ENCODE measurements at places on chromosomes 12 and 14.

GRCh38 chr14:91317381-91318308 lies 73.1 kb upstream of the GPR68 start:
- peak; percentile 86 for DNase-seq

- DNase-seq: no peak
Measured at GRCh38 chr12:53466640-53467039, 14.7 kb downstream of the PCBP2 start.

- no peak for DNase-seq
Measured at GRCh38 chr12:62643486-62643885, 176.9 kb downstream of the MON2 start.

DNA sequence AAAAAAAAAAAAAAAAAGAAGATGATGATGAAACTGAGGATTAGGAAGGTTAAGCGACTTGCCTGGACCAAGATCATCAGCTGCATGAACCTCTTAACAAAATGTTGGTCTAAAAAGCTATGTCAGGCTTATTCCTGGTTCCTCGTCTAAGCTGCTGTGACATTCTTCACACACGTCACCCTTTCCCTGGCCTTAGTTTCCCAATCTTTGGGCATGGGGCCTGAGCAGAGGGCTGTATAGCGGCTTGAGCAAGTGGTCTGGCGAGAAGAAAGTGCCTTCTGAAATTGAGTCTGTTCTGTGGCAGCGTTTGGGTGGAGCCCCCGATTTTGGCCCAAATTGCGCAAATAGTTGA lies 58.7 kb upstream of the CCND2 start:
- DNase-seq: no peak

DNA sequence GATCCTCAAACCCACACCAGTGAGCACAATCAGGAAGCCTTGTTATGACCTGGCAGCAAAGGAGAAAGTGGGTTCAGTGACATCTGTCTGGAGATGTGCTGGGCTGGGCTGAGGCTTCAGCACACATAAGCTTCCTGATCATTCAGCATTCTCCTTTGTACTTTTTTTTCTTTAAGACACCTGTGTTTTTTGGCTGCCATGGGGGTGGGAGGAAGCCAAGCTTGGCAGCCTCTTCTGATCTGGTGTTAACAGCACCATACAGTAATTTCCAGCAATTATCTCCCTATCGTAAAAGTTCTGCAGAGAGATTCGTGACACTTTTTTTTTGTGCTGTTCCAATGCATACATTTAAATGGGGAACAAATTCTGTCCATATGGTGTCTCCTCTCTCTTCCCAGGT lies 38.9 kb upstream of the RASSF3 start:
- DNase-seq: no peak

DNA sequence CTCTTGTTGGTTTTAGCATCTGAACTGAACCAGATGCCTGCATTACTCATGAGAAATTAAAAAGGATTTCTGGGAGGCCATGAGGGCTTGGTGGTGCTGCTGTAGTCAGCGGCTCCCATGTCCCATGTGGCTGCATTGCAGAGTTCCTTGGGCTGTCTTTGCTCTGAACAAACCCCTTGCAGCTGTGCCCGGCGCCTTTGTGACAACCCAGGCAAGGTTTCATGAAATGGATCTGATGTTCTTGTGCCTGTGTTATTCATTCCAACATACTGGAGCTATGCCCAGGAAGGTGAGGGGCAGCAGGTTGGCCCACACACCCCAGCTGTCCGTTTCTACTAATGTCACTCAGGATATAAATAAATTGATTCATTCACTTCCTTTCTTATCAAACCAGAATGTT lies 40.8 kb downstream of the TGFB3 start:
- DNase-seq: no peak

DNA sequence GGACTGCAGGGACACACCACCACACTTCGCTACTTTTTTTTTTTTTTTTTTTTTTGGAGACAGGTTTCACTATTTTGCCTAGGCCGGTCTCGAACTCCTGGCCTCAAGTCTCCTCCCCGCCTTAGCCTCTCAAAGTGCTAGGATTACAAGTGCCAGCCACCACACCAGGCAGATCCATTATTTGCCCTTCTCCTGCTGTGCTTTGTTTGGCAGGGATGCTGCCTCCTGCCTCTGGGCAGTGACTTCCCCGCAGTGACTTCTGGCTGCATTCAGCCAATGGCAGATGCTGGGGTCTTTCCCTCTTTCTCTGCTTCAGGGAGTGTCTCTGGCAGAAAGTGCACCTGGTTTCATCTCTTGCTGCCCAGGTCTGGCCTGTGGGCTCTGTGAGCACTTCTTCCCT lies 6.7 kb upstream of the MORN3 start:
- no peak for DNase-seq

- no peak for DNase-seq
Measured at GRCh38 chr12:76717314-76717713, 46.6 kb upstream of the ZDHHC17 start.

DNA sequence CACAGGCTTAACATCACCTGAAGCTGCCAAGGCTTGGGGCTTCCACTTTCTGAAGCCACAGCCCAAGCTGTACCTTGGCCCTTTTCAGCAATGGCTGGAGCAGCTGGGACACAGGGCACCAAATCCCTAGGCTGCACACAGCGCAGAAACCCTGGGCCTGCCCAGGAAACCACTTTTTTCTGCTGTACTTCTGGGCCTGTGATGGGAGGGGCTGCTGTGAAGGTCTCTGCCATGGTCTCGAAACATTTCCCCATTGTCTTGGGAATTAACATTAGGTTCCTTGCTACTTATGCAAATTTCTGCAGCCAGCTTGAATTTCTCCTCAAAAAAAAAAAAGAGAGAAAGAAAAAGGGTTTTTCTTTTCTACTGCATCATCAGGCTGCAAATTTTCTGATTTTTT lies 219.1 kb downstream of the RPL10L start:
- DNase-seq: no peak

DNA sequence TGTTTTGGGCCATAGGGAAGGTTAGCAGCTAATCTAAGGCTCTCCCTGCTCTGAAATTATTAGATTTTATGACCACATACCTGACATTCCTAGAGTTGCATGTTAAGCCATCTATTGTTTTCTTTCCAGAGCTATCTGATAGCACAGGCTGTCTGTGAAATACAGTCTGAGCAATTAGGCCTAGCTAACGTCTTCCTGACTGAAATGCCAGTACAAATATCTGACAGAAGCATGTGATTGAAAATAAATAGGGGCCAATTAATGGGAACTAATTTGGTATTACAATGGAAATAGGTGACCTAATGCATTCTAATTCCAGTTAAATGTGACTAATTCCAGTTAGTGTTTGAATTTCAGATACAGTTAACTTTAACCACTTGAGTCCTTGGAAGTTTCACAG lies 115.2 kb downstream of the C12orf75 start:
- no peak for DNase-seq

DNA sequence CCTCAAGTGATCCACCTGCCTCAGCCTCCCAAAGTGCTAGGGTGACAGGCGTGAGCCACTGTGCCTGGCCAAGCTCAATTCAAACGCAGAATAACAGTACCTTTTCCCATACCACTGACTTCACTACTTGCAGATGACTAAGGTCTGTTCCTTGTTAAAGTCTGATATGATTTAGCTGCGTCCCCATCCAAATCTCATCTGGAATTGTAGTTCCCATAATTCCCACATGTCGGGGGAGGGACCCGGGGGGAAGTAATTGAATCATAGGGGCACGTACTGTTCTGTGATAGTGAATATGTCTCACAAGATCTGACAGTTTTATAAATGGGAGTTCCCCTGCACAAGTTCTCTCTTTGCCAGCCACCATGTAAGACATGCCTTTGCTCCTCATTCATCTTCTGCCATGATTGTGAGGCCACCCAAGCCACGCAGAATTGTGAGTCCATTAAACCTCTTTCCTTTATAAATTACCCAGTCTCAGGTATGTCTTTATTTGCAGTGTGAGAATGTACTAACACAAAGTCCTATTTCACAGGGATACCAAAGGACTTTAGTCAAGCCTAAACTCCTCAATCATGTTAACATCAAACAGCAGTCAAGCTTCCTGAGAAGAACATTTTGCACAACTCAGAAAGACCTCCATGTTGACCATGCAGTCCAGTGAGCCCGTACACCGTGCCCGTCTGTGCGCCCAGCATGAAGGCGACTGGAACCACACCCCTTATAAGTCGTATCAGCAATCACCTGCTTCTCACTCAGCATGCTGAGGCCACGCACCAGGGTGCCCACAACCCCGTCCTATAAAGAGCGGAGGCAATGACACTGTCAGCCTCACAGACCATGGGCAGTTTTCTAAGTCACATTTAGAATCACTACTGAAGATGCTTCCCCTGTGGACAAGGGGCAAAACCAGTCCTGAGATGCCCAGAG lies 36.9 kb downstream of the FOXN3 start:
- DNase-seq: no peak

DNA sequence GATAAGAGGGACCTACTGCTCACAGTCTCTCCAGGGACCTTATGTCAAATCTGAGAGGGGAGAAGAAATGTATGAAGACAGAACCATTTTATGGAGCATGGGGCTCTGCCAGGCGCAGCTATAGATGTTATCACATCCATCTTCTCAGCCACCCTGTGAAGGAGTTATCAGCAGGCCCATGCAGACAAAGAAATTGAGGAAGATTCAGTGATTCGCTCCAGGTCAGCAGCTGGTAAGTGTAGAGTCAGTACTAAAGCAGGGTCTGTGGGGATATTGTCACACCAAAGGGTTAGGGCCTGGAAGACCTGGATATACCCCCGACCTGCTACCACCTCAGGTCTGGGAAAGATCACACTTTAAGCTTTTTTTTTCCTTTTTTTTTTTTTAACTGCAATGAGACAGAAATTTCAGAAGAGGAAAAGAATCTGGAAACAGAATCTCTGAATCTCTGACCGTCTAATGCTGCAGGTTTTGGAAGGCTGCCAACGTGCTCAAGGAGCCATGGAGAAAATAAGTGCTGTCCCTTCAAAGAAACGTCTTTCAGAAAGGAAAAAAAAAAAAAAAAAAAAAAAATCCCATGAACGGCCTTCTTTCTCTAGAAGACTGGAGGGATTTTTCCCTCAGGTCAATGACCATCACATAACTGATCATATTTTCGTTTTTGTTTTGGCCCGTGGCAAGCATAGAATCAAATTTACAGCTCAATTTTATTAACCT lies 73.3 kb upstream of the PLEKHG7 start:
- DNase-seq: no peak

DNA sequence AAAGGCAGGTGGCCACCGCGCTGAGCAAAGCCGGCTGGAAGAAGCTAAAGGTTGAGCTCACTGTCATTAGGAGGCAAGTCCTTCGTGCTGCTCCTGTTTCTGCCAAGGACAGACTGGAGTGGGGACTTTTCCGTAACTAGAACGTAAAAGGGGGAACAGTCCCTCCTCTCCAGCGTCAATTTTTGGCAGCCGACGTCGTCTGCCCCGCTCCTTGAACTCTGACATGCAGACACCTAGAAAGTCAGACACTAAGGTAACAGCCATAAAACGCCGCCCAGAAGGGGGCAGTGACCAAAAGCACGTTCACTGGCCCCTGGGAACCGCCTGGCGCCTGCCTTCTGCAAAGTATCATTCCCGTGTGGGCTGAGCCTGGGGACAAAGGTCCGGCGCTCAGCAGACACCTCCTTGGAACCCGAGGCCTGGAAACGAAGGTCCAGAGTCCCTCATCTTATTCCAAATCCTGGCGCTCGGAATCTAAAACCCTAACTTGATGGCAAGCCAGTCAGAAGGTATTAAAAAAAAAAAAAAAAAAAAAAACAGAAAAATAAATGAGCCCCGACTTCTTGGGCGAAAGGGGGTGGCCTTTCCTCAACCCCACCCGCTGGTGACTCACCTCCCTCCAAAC lies 1.1 kb upstream of the LRP1 start:
- DNase-seq: peak; percentile 39

- DNase-seq: no peak
Measured at GRCh38 chr14:36717363-36717762, 55.7 kb downstream of the PAX9 start.

DNA sequence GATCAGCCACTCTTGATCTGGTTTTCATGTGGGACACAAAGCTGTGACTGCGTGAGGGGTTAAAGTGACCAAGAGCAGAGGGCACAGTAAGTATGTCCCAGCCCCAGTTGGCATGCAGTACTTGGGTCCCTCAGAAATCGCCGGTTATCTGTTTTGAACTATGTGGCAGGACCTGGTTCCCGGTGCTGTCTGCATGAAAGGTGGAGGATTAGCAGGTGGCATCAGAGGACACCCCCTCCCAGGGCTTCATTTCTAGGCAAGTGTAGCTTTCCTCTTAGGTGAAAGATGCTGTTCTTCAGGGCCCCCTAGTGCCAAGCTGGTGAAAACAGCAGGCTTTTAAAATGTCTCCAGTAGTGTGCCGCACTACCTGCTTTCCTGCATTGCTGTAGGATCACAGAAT lies 57.1 kb downstream of the ATG14 start:
- peak; percentile 70 for DNase-seq

DNA sequence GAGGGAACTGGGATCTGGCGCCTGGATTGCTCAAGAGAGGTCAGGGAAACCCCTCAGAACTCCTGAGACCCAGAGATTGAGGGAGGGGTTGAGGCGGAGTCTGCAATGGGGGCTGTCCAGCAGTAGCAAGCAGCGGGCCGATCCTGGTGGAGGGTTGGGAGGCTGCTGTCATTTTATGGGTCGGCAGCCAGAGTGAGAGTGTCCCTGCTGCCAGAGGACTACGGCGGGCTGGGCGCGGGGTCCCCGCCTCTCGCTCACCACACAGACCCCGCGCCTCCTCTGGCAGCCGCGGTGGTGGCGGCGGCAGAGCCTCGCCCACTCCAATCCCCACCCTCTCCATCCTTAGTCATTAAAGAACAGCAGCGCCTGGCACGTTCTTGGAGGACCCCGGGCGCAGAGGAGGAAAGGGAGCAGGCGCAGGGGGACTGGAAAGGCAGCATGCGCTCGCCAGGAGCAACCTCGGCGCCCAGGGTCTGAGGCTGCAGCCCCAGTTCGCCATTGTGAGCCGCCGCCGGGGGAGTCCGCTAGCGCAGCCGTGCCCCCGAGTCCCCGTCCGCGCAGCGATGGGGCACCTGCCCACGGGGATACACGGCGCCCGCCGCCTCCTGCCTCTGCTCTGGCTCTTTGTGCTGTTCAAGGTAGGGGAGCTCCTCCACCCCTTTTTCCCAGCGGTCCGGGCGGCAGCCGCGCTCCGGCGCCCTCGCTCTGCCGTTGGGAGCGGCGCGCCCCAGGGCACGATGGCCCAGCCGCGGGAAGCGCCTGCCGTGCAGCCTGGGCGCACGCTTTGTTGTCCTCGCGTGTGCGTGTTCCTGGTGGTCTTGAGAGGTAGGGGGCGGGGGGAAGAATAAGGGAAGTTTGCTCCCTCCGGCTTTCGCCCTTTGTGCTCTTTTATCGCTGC lies at the start of gene PTPRO:
TSS of gene PTPRO (plus strand) at position 345 of the 898 bp plus-strand sequence.
- no peak for DNase-seq

DNA sequence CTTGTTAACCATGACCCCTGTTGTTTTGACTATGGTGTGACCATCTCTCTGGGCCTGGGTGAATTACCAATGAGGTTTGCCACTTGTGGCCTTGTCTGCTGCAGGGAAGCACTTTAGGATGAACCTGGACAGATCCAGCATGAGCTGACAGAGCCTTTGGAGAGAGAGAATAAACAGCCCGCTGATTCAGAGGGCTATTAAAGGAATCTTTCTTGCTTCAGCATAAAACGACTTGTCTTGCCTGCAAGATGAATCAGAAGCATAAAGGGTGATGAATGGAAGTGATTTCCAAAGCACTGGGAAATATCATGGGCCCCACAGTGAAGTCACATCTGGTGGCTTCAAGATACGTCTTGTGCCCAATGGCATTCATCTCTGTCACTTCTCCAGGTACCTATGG lies 69.0 kb upstream of the WSCD2 start:
- DNase-seq: no peak
